ENCODE measurements at places on chromosomes 2 and 18.

DNA sequence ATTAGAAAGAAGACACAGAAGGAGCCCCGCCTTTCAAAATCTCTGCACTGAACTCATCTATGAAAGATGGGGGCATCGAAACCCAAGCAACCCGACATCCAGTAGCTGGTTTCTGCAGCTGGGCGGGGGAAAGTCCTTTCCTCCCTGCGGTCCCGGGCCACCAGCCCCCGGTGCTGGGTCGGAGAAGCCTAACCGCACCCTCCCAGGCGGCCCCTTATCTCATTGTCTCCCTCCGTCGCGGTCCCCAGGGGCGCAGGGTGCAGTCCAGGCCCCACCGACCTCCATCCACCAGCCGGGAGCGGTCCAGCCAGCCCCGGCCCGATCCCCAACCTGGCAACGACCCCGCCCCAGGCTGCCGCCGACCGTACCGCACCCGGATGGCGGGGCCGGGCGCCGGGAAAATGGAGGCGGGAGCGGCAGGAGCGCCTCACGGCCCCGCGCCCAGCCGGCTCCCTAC lies 452 bp downstream of the RAPH1 start:
- DNase-seq = peak; percentile 49

DNA sequence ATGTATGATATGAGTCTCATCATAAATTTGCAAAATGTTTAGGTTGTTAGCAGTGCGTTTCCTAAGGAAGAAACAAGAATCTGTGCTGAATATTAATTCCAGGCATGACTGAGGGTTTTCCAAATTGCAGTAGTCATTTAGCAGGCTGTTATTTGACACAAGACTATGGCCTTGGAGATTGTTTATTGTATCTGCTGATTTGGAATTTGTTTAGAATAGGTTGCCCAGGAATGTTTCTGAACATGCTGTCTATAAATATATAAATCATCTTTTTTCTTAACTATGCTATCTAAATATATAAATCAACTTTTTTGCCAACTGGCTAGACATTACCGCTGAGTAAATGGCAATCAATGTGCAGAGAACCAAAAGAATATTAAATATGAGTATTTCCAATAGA lies 90.9 kb downstream of the DOK6 start:
- DNase-seq = no peak

DNA sequence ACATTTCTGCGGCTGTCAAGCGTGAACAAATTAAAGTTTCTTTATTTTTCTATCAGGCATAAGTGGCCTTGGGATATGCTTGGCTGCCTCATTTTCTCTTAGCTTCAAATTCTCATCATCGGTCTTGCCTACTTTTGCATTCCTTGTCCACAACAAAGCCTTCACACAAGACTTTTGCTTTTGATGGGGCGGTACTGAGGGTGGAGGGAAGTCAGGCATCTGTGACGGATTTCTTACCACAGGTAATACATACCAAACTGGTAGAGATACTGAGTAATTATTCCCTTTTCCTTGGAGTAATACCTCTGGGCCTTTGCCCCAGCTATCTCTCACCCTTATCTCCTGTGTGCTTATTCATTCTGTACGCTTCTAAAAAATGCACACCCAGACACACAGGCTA lies 468.3 kb upstream of the RGPD4 start:
- DNase-seq = no peak

GRCh38 chr2:97979904-97980303 lies 15.8 kb downstream of the TMEM131 start:
- DNase-seq = no peak

DNA sequence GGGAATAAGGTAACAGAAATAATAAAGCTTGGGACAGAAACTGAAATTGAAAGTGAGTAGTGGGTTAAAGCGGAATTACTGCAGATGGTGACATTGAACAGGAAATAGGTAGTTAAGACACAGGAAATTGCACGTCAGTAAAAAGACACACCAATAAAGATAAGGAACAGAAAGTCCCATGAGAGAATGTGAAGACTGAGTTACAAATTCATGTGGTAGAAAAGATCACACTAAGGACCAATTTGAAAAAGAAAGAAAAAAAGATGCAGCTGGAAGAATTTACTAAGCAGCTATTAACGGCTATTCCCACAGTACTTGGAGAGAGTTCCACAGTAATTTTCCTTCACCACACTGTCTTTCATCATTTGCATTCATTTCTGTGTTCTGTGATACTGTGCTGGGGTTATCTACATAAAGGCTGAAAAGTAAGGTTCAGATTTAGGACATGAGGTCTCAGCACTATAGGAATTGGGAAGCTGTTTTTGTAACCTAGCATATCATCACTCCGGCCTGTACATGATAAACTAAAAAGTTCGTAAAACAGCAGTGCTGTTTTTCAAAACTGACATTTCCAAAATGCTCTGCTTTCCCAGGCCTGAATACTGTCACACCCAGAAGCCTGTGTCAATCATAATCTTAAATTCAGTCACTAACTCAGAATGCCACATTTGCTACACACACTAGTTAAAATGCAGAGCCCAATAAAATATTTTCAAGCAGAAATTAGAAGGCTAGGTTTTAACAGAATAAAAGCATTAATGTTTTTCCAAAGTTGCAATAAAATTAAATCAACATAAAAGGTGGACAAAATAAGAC lies 42.9 kb downstream of the SRBD1 start:
- DNase-seq = peak; percentile 68

DNA sequence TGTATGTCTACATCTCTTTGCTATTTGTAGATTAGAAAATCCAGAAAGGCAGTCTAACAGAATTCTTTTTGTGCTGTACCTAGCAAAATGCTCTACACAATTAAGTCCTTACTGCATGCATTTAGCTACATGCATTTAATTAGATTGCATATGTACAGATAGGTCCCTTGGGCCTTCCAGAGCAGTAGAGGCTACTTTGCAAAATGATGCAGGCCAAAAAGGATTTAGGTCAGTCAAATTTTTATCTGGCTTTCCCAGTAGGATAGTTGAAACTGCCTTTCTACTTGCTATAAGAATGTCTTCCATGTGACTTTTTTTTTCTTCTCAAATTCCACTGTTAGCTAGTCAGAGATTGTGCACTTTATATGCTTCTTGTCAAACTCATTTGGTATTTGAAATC lies 19.3 kb downstream of the GALNT13 start:
- no peak for DNase-seq

Measured in GM06990 (cell line).